ENCODE measurements at places on chromosomes 16 and 17. TPM values are rescaled to one million over a fixed set of nuclear protein-coding genes. Genes with fewer than 3 reads are reported as not detected.

Gene DPEP1
- not detected for polyA plus RNA-seq

Gene KRT25
- not detected for polyA plus RNA-seq

Gene PLEKHH3
- polyA plus RNA-seq, result not detected

Gene HSF5
- polyA plus RNA-seq, result not detected

Gene SLC22A31
- polyA plus RNA-seq, result not detected

Gene PNPO
- 14.3 TPM for polyA plus RNA-seq

Gene SLC13A2
- polyA plus RNA-seq, result not detected

Gene TMEM114
- polyA plus RNA-seq, result not detected

Gene SLC12A3
- 0.51 TPM for polyA plus RNA-seq

Gene CDH13
- not detected for polyA plus RNA-seq

Gene MINK1
- 3.8 TPM for polyA plus RNA-seq

Gene CORO7
- polyA plus RNA-seq, result 112 TPM

Gene SLC47A1
- not detected for polyA plus RNA-seq

Gene WNT9B
- polyA plus RNA-seq, result not detected

Gene OTOA
- not detected for polyA plus RNA-seq

Gene MPRIP
- 15.1 TPM for polyA plus RNA-seq

Gene PPP1R27
- polyA plus RNA-seq, result not detected

Gene CHAD
- polyA plus RNA-seq, result not detected

Gene OTOP2
- not detected for polyA plus RNA-seq

Gene RAB34
- polyA plus RNA-seq, result 2.3 TPM

Gene PMP22
- polyA plus RNA-seq, result not detected

Gene CLEC19A
- polyA plus RNA-seq, result not detected

Gene MYOCD
- not detected for polyA plus RNA-seq

Gene SRL
- not detected for polyA plus RNA-seq

Gene PPP1R1B
- not detected for polyA plus RNA-seq

Gene GPRC5C
- not detected for polyA plus RNA-seq

Gene STAT5A
- polyA plus RNA-seq, result 62.9 TPM

Gene ADCY7
- polyA plus RNA-seq, result 209 TPM
